Inflammatory macrophage treated with lipopolysaccharide for 1 hour (primary cell): ENCODE measurements at places on chromosomes 11 and 22.

DNA sequence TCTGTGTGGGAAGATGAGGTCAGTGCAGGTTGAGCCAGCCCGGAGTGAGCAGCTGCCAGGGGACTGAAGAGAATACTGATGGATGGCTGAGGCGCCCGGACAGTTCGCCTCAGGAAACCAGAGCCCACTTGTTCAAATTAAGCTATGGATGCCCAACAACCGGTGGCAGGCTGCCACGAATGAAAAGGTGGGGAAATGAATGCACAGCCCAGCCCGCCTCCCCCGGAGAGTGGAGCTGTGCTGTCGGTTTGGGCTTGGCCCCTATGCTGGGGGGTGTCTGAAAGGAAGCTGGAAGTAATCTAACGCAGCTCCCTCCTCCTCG is 21.9 kb downstream of the HSPA8 start:
- DNase-seq: no peak

- no peak for DNase-seq
Observed at GRCh38 chr11:82225930-82226329, 507.7 kb downstream of the FAM181B start.

- no peak for DNase-seq
Observed at GRCh38 chr11:104015649-104016415, 20.6 kb upstream of the DDI1 start.

DNA sequence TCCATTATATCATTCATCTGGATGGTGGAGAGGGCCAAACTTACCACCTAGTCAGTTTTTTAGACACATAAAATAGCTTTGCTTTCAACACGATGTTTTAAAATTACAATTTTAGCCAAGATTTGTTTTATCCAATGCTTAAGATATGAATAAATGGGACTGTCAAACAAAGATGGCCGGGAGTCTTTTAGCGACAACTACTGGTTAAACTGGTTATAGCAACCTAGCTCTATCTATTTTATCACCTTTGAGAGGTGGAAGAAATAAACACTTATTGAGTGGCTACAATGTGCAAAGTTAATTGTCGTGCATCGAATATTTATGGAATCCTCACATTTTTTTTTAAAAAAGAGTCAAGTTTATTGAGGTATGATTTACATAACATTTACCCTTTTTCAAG is 279.8 kb downstream of the MIAT start:
- DNase-seq: no peak

GRCh38 chr11:111942829-111943228 is 5.7 kb downstream of the DIXDC1 start:
- DNase-seq: peak; percentile 39

DNA sequence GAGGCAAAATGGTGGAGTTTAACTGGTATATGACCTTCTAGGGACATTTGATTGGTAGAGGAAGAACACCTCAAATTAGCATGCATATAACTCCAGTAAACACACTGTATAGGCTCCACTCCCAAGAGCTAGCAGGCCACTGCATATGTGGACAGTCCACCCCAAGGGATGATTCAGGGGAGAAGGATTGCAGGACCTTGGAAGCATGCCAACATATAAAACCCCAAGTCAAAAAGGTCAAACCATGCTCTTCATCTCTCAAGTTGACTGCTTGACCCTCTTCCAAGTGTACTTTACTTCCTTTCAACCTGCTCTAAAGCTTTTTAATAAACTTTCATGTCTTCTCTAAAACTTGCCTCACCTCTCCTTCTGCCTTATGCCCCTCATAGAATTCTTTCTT is 459.9 kb upstream of the CCDC179 start:
- no peak for DNase-seq

GRCh38 chr11:6354651-6355485 is 34.6 kb upstream of the CAVIN3 start:
- DNase-seq: no peak

DNA sequence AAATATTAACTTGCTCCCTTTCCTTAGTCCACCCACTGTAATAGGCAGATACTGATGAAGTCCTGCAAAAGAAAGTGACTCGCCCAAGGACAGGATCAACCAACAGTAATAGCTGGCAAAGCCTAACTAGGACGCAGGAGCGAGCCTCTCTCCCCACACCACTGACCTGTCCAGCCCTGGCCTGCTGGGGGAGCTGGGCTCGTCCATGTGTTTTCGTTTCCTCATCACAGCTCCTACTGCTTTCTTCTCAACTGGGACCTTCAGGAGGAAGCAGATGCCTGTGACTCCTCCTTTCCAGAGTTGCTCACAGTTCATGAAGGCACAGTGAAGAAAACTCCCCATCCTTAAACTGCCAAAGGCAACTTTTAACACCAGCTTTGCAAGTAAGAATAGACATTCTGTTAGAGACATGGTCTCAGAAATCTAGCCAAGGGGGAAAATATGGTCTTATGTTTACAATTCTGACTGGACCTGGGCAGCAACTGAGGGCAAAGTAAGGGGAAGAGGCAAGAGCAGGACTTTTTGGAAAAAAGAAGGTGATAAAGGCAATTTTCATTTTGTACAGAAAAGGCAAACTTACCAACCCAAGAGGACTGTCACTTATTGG is 11.6 kb upstream of the GPHA2 start:
- peak; percentile 13 for DNase-seq

DNA sequence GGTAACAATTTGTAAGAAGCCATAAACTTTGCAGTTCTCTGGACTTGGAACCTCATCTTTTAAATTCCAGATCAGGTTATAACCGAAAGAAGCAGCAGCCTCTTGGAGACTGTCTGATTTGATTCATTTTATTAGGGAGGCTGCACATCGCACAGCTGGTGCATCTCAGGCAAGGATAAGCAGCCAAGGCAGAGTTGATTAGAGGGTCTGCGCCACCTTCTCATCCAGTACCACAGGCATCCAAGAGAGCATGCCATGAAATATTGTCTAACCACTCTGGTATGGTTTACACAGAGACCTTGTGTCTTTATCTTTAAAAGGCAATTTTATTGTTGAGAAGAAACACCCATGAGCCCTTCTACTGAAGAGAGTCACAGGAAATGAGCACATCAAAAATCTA is 16.2 kb upstream of the CWF19L2 start:
- DNase-seq: no peak

DNA sequence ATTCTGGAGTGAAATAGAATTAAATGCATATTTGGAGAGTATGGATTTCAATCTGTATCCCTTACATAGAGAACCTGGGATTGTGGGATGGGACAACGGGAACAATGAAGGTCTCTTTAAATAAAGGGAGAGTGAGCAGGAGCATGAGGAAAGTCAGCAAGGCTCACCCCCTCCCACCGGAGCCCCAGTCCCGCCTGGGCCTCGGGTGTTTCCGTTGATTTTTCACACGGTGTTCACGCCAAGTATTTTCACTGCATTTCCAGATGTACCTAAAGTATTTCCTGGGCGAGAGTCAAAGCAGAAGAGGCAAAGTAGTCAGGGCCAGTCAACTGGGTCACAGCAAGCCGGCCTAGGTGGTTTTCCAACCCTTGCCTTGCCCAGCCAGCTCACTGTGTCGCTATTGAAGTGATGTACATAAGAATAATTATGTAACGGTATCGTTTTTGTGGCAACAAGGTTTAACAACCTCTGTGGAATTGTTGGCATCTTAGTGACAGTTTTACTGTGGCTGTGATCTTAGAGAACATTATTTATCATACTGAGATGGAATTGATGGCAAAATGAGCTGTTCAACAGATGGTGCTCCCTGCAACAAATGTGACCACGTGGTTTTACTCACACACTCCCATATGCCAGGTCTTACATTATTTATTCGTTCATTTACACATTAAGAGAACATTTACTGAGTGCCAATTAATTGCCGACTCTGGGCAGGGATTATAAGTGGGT is 177.3 kb downstream of the ADAMTS15 start:
- no peak for DNase-seq

DNA sequence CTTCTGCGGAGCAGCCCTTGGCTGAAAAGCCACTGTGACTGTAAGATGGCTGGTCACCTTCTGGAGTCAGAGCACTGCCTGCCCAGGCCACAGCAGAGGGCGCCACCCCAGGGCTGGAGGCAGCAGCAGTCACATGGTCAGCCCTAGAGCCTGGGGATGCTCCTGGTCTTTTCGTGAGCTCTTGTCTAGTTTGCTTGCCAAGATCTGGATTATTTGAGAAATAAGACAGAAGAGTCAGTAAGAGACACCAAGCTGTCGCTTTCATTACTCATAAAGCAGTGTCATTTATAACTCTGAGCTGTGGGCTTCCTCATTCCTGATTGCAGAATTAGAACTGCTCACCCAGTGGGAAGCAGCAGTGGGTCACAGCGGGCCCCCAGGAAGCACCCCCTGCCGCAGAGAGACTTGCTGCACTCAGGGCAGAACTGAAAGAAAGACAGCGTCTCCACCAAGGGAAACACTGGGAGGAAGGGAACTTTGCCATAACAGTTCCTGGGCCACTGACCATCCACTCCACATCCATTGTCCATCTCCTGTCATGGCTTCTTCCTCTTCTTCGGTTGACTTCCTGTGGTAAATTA is 56.7 kb downstream of the PPP6R2 start:
- peak; percentile 80 for DNase-seq

- no peak for DNase-seq
Observed at GRCh38 chr11:43516316-43516850, 157.7 kb downstream of the TTC17 start.

- no peak for DNase-seq
Observed at GRCh38 chr11:116202922-116203321, 569.9 kb downstream of the BUD13 start.

GRCh38 chr22:36864454-36865215 is 3.8 kb downstream of the NCF4 start:
- no peak for DNase-seq

DNA sequence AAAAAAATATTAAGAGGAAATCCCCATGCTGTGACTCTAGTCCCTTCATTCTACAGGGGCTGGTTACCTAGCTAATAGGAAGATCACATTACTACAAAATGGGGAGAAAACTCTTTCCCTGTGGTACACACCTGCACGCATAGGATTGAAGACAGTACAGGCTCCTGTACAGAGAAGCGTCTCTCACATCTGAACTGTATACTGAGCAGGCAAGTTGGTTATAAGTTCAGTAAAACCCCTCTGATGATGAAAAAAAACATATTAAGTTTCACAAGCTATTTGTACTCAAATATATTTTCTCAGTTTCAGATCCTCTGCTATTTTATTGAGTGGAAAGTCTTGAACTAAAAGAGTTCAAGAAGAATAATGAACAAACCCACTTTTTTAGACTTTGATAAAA is 156.9 kb upstream of the HSD17B12 start:
- DNase-seq: no peak

- no peak for DNase-seq
Observed at GRCh38 chr11:111334532-111335502, 36.5 kb downstream of the POU2AF3 start.

- DNase-seq: no peak
Observed at GRCh38 chr11:77876045-77876444, 55.1 kb downstream of the AAMDC start.

DNA sequence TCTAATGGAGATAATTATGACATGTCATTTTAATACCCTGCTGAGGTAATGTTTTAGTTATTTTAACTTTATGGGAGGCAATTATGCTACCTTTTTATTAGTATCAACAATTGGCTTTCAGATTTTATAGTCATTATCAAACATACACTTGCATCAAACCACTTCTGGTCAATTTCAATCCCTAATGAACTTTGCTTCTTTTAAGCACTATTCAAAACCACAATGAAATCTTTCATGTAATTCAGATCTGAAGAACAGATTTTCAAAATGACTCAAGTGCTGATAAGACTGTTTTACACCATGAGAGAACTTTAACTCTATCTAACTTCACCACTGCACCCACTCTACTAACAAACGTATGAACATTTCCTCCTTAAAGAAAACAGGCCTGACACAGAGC is 25.9 kb upstream of the CCDC34 start:
- DNase-seq: no peak

DNA sequence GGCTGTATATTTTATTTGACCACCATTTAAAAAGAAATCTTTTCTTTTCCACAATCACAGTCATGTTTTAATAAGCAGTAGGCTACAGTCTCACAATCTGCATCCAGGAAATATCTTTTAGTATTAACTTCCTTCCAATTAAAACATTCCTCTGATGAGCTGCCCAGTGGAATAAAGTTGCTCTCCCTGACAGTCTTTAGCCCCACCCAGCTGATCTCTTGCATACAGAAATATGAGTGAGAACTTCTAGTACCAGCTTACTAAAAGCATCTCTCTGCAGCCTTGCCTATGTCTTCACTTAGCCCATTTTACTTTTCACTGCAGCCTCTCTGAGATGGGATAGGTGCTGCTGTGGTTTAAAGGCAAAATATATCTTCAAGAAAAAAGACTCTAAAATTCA is 143.4 kb upstream of the ANO3 start:
- no peak for DNase-seq

DNA sequence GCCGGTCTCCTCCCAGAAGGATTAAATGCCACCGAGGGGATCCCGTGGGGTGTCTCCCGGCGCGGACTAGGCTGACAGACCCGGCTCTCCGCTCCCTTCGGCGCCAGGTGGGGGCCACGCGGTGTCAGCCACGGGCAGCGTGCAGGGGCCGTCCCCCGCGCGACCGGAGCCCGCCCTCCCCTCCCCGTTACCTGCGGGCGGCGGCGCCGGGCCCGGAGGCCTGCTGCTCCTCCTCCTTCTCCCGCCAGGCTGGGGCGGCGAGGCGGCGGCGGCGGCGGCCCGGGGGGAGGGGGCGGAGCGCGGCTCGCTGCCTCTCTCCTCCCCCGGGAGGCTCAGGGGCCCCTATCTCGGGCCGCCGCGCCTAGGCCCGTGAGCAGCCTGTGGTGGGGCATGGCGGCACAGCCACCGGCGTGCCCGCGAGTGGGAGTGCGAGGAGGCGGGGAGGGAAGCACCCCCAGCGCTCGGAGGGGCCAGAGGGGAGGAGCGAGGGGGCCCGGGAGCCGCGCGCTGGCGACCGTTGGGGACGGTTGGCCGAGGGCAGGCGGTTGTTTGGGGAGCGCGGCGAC is 450 bp downstream of the ZBTB44 start:
- DNase-seq: peak; percentile 9

DNA sequence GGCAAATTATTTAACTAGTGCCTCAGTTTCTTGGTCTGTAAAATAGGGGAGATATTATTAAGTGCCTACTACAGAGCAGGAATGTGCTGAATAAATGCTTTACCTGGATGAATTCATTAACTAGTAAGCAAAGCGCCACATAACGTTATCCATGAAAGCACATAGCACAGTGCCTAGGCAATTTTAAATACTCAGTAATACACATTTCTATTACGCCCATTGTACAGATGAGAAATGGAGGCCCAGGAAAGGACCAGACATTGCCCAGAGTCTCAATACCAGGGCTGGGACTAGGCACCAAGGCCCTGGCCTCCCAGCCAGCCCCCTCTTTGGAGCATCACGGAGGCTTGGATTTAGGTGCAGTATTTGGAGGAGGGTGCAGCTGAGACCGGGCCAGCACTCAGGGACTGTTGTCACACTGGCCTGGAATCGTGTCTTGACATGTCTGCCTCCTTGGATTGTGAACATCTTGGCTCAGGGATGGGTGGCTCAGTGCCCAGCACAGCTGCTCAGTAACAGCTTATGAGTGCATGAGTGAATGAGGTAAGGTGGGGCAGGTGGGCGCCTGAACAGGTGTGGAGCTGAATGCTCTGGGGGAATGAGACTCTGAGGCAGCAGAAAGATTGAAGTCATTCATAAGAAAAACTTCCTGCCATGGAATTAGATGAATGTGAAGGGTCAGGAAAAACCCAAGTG is 42.1 kb upstream of the TPBGL start:
- DNase-seq: no peak

GRCh38 chr11:71441251-71441650 is 6.9 kb downstream of the DHCR7 start:
- DNase-seq: no peak
